AG09319 (cell line): ENCODE measurements at places on chromosomes 2 and 18.

GRCh38 chr2:43400508-43400907 lies 174.1 kb upstream of the ZFP36L2 start:
- no peak for DNase-seq

DNA sequence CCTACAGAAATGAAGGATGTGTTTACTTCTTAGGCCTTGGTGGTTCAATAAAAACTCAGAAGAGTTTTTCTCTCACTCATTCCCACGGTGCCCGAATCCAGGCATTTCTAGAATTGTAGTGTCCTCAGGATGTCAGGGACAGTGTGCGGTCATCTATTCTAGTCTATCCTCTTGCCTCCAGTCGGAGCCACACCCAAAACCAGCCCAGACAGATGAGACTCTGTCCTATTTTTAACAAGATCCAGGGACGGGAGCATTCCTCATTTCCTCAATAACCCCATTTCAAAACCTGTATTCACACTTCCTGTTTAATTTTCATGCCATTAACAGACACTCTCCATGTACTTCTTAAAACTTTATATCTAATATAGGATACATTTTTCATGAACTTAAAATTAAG lies 11.6 kb upstream of the RBMS1 start:
- DNase-seq = no peak

DNA sequence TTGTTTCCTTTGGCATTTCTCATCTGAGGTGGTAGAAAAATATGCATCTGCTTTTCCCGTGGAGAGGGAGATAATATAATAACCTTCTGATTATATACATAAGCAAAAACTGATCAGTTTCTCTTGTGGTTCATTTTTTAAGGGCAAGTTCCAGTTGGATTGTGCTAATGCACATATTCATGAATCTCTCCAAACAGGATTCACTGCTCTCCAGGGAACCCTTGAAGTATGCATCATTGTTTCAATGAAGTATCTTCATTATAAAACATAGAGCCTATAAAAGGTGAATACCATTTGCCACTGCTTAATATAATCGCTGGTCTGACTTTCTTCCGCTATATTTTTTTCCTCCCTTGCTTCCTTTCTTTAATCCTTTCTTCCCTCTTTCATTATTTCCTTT lies 384.7 kb downstream of the FIGN start:
- DNase-seq = no peak

DNA sequence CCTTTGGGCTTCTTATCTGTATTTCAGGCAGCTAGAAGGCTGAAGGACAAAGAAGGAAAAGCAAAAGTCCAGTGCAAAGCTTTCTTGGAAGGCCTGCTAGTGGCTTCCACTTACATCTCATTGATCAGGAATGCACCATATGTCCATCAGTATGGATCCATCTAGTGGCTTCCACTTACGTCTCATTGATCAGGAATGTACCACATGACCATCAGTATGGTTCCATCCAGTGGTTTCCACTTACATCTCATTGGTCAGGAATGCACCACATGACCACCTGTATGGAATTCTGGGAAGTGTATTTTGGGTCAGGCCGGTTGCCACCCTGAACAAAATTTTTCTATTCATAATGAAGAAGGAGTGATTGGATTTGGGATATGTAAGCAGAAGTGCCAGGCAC lies 70.6 kb downstream of the LYPD6 start:
- no peak for DNase-seq

DNA sequence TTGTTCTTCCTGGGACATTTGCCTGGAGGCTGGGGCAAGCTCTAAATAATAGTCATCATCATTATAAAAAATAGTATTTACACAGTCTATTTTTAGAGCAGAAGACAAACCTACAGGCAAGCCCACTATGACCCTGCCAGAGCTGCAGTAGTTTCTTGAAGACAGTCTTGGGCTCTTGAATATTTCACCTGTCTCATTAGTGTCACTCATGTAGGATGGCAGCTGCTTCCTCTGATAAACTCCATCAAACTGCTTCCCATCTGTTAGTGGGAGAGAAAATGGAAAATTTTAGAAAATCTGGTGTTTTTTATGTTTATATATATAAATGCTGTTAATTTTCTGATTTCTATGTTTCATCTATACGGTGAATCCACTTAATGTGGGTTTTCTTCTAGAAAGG lies 8.5 kb upstream of the CYRIA start:
- no peak for DNase-seq

DNA sequence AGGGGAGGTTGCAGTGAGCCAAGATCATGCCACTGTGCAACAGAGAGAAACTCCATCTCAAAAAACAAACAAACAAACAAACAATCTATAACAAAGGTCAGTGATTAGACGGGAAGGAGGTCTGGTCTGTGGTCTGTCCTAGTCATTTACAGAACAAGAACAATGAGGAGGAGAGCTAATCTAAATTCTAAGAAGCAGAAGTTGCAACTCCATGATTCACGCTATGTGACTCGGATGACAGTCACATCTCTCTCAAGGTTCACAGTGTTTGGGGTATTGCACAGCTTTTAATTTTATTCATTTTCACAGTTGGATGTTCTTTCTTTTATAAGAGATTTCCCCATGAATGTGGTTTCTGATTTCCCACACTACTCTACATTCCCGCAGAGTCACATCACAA lies 218.7 kb upstream of the PIEZO2 start:
- no peak for DNase-seq

DNA sequence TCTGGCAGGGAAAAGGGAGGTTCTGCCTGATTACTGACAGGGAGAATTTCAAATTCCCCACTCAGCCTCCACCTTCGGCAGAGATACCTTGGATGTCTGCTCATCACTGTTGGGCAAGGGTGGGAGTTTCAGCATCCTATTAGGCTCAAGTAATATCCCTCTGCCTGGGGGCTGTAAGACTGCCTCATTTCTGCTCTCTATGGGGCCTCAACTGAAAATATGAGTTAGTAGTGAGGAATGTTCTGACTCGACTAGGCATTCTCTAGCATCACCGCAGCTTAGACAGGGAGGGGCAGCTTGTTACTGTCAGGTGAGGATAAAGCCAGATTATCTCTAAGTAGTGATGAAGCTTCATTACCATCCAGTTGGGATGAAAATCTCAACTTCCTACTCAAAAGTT lies 87.7 kb upstream of the LRP1B start:
- DNase-seq = no peak

GRCh38 chr2:203853271-203853670 lies 14.3 kb upstream of the CTLA4 start:
- no peak for DNase-seq

- peak; percentile 54 for DNase-seq
Measured at GRCh38 chr2:54559593-54560145, 103.5 kb downstream of the SPTBN1 start.

GRCh38 chr2:237161189-237161588 lies 75.5 kb downstream of the COPS8 start:
- DNase-seq = no peak

GRCh38 chr18:22172594-22173049 lies 3.2 kb downstream of the GATA6 start:
- DNase-seq = no peak

- DNase-seq = no peak
Measured at GRCh38 chr2:174027956-174028355, 62.8 kb upstream of the SP3 start.

DNA sequence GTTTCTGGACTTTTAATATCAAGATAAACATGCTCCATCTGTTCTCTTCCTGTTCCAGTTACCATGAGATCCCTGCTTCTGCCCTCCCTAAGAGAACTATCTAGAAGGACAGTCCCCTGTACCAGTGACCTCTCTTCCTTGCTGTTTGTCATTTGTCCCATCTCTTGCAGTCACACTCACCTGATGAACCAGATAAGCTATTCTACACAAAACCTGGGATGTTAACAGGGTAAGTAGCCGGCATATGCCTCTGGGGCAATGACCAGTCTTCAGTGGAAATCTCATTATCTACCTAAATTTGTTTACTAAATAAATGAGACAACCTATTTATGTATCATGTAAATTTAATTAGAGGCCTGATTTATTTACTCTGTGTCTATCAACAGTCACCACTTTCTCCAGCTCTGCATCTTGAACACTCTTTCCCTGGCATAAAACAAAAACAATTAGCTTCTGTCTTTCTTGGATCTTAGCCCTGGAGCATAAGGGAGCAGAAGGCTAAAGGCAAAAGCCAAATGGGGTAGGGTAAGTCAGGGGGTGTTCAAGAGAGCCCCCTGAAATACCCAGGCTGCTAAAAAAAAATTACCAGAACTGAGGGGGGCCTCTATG lies 337.7 kb downstream of the ALK start:
- no peak for DNase-seq

GRCh38 chr2:183284606-183285005 lies 160.4 kb downstream of the NUP35 start:
- DNase-seq = no peak

DNA sequence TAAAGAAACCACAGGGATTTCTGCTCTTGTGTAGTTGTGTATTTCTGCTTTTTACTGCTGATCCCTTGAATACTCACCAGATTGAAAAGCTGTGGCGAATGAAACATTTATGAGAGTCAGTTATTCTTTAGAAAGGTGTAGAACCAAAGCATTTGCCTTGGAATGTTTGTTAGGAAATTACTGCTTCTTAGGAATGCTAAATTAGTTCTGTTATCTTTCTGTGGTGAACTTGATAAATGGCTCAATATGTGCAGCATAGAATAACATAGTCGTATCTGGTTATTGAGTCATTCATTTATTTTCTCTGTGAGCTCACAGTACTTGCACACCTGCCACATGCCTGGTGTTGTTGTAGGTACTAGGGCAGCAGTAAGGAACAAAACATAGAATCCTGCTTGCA lies 57.0 kb upstream of the FAM237A start:
- DNase-seq = no peak

GRCh38 chr18:55228191-55228590 lies 268.9 kb upstream of the CCDC68 start:
- no peak for DNase-seq

GRCh38 chr2:174248187-174248997 lies at the start of gene OLA1:
OLA1 (minus strand) TSS chr2:174248532; CDS start chr2:174246815, 1,717 bp downstream.
- peak; percentile 81 for DNase-seq

GRCh38 chr18:46573156-46573555 lies 83.9 kb downstream of the LOXHD1 start:
- no peak for DNase-seq

DNA sequence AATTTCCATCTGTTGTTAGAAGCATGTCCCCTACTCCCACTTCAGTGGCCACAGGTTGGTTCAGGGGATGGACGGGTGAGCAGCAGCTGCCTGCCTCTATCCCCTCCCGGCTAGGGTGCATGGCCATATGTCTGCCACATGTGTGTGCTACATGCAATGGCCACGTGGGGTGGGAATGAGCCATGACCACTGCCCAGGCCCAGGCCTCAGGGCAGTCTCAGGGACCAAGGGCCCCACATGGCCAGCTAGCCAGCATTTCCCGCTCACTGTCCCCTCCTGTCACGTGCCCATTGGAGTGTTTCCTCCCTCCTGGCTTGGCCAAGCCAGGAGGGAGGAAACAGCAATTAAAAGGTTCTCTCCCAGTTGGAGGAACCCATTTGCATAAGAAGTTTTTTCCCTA lies 117.1 kb downstream of the KCNS3 start:
- DNase-seq = no peak

DNA sequence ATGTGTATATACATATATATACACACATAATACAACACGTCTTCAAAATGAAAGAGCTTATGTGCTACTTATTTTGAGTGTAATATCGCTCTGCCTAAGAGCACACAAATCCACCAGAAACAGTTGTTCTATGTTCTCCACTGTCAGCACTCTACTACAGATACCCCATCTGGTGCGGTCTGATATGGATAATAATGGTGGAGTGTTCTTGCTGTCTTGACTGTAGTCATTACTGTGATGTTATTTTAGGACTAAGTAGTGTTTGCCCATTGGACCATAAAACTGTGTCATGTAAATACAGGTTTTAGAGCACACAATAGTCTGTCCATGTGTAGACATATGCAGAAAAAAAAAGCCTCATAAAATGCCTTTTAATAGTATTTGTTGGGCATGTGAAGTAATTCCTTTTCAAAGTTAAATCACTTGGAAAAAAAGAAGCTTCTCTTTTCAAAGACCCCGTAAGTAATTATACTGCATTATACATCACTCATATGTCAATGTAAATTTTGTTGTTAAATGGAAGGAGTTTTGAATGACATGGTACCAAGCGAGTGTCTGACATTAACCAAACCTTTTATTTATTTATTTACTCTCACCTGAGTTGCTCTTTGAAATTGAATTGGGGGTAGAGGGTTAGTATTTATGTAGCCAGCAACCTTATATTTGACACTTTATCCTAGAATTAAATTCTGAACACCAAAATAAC lies 1249.2 kb upstream of the ZEB2 start:
- DNase-seq = no peak

DNA sequence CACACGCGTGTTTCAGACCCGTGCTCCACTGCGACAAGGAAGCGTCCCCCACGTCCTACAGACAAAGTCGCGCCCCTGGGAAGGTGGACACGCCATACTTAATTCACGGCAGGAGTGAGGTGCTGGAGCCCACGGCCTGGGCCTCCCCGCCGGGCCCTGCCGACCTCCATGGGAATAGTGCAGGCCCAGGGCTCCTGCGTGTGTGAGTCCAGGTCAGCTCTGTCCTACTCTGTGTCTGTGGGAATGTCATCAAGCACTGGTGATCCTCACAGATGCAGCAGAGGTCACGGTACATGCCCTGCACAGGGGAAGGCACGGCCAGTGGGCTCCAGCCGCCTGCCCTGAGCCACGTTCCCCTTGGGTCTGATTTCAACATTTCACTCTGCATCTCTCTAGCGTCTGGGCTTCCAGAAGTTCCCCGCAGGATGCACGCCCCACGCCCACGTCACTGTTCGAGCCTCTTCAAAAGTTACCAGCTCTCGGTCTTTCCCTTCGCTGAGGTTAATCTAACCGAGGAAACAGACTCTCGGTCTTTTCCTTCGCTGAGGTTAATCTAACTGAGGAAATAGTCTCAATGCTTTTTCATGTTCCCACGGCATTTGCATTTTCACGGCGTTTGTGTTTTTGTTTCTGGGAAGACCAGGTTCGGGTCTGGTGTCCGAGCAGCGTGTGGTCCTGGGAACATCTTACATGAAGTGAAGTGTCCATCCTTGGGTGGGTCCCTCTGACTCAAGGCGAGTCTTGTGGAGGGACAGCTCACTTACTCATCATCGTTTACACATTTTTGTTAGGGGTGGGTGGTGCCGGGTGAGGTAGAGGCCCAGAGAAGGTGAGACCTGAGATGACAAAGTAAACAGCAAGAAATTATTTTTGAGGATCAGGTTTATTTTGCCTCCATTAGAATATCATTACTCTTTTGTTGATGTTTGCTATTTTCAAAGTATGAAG lies 157.3 kb upstream of the ALKAL2 start:
- DNase-seq = no peak

- no peak for DNase-seq
Measured at GRCh38 chr18:66558773-66559172, 45.1 kb downstream of the CDH19 start.

- DNase-seq = no peak
Measured at GRCh38 chr2:29880084-29880483, 41.3 kb downstream of the ALK start.

- DNase-seq = no peak
Measured at GRCh38 chr2:128980475-128980874, 661.8 kb upstream of the HS6ST1 start.
